H1 (cell line): ENCODE measurements at places on chromosomes 13 and 19.

DNA sequence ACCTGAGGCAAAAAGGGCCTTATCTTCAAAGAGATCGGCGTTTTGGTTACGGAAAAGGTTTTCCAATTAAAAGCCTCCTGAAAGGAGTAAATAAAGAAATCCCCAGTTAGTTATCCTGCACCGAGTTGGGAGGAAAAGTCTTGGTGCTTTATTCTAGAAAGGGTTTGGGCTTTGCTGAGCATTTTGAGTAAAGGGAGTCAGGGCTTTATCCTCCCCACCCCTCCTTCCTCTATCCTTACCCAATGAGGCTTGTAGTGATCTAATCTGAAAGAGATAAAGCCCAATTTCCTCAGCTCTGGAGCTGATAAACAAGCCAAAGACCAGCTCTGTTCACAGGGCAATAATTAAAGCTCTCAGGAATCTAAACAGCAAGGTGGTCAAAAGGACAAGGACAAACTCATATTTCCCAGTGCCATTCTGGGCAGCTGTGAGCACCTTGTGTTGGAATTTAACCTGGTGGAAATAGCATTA lies 188.9 kb upstream of the TSC22D1 start:
- no peak for DNase-seq
- H3K4me1 ChIP-seq, result peaks cover 4% of the 10 kb centered on the region; the same call in 1 of the 2 replicates
- no peak overlapping the region for H3K27ac ChIP-seq
- H3K27me3 ChIP-seq, result no peaks in the 10 kb centered on the region
- no peak overlapping the region for H3K4me3 ChIP-seq
- H3K36me3 ChIP-seq, result no peaks in the 10 kb centered on the region

- no peak overlapping the region for H3K4me3 ChIP-seq
- no peak overlapping the region for H3K27ac ChIP-seq
- DNase-seq, result no peak
- no peaks in the 10 kb centered on the region for H3K4me1 ChIP-seq
These were observed 279.6 kb downstream of the PCDH20 start for GRCh38 chr13:61136093-61136492.

DNA sequence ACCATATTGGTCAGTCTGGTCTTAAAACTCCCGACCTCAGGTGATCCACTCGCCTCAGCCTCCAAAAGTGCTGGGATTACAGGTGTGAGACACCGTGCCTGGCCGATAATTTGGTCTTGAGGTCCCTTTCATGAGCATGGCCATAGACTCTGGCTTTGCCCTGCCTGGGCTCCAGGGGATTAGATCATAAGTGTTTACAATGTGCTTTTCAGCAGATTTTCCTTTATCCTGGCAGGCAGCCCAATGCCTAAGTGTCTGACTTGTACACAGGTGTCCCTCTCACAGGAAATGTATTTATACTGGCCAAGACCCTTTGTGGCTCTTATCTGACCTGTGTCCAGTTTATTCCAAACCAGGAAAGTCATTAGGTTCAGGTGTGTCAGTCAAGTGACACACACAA lies 15.9 kb downstream of the BCAM start:
- no peak for DNase-seq
- peaks cover 1% of the 10 kb centered on the region for H3K27me3 ChIP-seq
- 0 out of 2 replicates have a peak, but pooled peaks cover 3% of the 10 kb centered on the region for H3K4me1 ChIP-seq
- H3K27ac ChIP-seq, result no peak overlapping the region
- H3K4me3 ChIP-seq, result no peak overlapping the region
- no peaks in the 10 kb centered on the region for H3K36me3 ChIP-seq

DNA sequence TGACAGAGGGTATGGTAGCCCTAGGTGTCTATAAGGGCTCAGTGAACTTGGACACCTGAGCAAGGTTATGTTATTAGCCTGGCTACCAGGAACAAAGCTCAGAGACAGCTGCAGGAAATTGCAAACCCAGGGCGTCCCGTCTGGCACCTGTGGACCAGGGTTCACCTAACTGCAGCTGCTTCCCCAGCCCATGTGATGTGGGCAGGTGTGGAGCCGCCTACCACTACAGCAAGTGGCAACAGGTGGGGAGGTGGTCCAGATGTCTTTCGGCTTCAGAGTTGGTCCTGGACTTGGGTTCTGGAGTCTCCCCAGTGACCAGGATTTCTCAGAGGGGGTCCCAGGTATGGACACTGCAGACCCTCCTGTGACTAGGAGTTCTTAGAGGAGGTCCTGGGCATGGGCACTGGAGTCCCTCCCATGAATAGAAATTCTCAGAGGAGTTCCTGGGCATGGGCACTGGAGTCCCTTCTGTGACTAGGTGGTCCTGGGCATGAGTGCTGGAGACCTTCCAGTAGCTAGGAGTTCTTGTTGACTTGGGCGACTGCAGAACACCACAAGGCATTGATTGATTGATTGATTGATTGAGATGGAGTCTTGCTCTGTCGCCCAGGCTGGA lies 25.2 kb downstream of the ACTL9 start:
- H3K4me3 ChIP-seq, result no peak overlapping the region
- H3K27ac ChIP-seq, result no peak overlapping the region
- no peaks in the 10 kb centered on the region for H3K36me3 ChIP-seq
- no peaks in the 10 kb centered on the region for H3K27me3 ChIP-seq

- H3K27ac ChIP-seq, result no peak overlapping the region
- H3K4me3 ChIP-seq, result no peak overlapping the region
- no peaks in the 10 kb centered on the region for H3K36me3 ChIP-seq
These were observed 161.4 kb upstream of the SOX1 start for GRCh38 chr13:111905609-111905945.

DNA sequence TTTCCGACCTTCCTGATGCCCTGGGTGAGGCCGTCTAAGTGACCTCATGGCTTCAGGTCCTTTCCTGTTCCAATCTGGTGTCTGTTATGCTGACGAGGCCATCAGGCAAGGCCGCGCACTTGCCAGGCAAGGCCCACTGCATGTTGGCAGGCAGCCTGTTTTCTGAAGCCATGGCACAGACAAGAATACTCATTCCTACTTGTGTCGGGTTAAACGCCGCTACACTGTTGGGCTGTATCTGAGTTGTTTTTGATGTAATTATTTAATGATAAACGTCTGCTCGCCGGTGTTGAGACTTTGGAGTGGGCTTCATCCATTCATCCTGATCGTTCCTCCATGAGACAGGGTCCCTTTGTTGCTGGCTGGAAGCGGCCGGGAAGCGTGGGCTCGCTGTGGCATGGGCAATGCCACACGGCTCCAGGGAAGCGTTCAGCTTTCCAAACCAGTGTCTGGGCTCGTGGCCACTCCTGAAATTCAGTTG lies 92.1 kb downstream of the ATP11A start:
- H3K4me3 ChIP-seq, result no peak overlapping the region
- no peaks in the 10 kb centered on the region; the same call in 1 of the 2 replicates for H3K36me3 ChIP-seq
- no peak overlapping the region for H3K27ac ChIP-seq
- no peaks in the 10 kb centered on the region for H3K27me3 ChIP-seq

- peaks cover 98% of the 10 kb centered on the region for H3K27me3 ChIP-seq
- H3K4me3 ChIP-seq, result peak overlapping the region; percentile 10; the same call in 1 of the 2 replicates
- no peak overlapping the region for H3K27ac ChIP-seq
- DNase-seq, result no peak
- peaks cover 16% of the 10 kb centered on the region for H3K4me1 ChIP-seq
These were observed 696 bp upstream of the ERFL start for GRCh38 chr19:41928754-41929535.

GRCh38 chr13:106850973-106851650 lies 283.2 kb upstream of the ARGLU1 start:
- H3K36me3 ChIP-seq, result no peaks in the 10 kb centered on the region
- no peak for DNase-seq
- H3K4me1 ChIP-seq, result no peaks in the 10 kb centered on the region
- no peaks in the 10 kb centered on the region for H3K27me3 ChIP-seq

DNA sequence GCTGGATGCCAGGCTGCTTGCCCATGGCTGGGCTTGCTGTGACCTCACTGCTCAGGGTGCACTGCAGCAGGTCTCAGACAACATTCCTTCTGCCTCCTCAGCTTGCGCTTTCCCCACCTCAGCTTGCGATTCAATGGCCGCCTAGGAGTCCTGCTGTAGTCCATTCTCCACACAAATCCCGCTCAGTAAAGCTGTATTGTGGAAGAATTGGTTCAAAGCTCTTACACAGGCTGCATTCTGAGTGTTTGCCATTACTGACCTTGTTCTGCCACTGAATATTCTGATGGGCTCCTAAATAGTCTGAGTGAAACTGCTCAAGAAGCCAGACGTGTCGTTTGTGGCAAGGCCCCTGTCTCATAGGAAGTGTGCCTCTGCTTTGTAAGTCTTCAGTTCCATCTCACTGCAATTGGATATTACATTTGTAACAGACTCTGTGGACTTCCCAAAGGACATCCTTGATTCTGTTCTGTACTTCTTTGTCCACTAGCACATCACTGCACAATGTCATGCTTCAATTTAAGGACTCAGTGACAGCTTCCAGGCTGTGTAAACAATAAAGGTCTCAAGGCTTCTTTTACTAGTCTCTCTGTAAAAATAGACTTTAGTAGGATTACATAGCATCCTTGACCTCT lies 49.8 kb downstream of the KATNAL1 start:
- peaks cover 8% of the 10 kb centered on the region for H3K4me1 ChIP-seq
- no peaks in the 10 kb centered on the region for H3K36me3 ChIP-seq
- H3K4me3 ChIP-seq, result no peak overlapping the region
- DNase-seq, result peak; percentile 47
- H3K27me3 ChIP-seq, result no peaks in the 10 kb centered on the region

DNA sequence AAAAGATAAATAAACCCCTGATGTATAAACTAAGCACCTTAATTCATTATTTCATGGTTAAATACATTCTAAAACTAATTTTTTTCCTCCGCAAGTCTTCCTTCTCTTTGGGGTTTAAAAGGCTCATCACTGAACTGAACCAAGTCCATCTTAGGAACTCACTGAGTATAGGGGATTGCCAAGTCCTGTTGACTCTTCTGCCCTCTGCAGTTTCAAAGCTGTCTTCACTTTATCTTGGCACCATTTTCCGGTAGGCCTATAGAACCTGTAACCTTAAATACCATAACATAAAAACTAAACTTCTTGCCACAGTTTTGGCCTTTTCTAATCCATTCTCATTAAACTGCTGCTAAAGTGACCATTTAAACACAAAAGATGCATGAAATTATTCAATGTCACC lies 66.5 kb upstream of the USPL1 start:
- no peaks in the 10 kb centered on the region for H3K36me3 ChIP-seq
- no peak for DNase-seq
- H3K27ac ChIP-seq, result no peak overlapping the region
- H3K27me3 ChIP-seq, result no peaks in the 10 kb centered on the region
- no peak overlapping the region for H3K4me3 ChIP-seq
- no peaks in the 10 kb centered on the region for H3K4me1 ChIP-seq

- DNase-seq, result no peak
- no peak overlapping the region for H3K27ac ChIP-seq
- no peak overlapping the region for H3K4me3 ChIP-seq
- peaks cover 5% of the 10 kb centered on the region; the same call in 1 of the 2 replicates for H3K4me1 ChIP-seq
These were observed 2.7 kb upstream of the RASAL3 start for GRCh38 chr19:15466851-15467733.

- no peak for DNase-seq
- H3K4me1 ChIP-seq, result no peaks in the 10 kb centered on the region
- H3K27ac ChIP-seq, result no peak overlapping the region
- no peaks in the 10 kb centered on the region for H3K27me3 ChIP-seq
- H3K36me3 ChIP-seq, result no peaks in the 10 kb centered on the region
- H3K4me3 ChIP-seq, result no peak overlapping the region
These were observed 10.3 kb downstream of the AKT2 start for GRCh38 chr19:40274585-40275544.

DNA sequence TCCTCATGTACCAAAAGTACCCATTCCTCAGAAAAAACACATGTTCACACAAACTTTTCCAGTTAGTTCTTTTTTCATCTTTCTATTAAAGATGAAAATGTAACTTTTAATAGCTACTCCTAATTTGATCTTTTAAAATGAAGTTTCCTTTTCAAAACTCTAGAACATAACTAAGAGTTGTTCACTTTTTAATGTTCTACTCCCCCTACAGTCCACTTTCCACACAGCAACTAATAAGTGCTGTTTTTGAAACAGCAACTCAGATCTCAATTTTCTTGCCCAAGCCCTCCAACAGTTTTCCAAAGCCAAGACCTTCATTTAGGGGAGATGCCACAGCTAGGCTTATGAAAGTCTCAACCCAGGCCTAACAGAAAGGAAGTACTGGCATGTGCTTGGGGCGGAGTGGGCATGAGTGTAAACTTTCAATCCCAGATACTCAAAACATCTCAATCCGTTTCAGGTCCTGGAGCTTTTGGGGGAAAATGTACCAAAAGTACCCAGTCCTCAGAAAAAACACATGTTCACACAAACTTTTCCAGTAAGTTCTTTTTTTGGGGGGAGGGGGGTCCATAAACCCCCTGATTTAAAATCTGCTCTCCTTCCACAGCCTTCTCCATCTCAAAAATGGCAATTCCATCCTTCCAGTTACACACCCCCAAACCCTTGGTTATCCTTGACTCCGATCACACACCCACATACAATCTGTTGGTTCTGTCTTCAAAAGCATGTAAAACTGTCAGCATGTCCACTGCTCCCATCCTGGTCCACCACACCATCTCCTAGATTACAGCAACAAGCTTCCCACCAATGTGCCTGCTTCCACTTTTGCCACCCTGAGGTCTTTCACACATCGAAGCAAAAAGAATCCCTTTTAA lies 2.0 kb downstream of the FBL start:
- H3K4me1 ChIP-seq, result peaks cover 7% of the 10 kb centered on the region
- H3K27me3 ChIP-seq, result no peaks in the 10 kb centered on the region

DNA sequence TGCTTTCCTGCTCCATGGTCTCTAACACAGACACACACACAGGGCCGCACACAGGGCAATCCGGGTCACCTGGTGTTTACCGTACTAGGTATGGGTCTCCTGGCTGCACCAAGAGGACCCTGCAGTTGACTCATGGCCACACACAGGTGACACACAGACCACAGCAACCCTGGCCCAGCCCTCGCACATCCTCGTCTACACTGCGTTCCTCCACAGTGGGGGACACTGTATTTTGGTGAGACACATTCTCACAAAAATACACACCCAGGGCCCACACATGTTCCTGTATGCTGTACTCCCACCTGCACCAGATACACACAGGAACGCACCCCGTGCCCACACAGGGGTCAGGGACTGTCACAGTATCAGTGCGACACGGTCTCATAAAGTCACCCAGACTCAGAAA lies 12.8 kb downstream of the PDE4A start:
- no peak for DNase-seq
- H3K36me3 ChIP-seq, result no peaks in the 10 kb centered on the region
- H3K4me3 ChIP-seq, result no peak overlapping the region
- H3K27ac ChIP-seq, result no peak overlapping the region

DNA sequence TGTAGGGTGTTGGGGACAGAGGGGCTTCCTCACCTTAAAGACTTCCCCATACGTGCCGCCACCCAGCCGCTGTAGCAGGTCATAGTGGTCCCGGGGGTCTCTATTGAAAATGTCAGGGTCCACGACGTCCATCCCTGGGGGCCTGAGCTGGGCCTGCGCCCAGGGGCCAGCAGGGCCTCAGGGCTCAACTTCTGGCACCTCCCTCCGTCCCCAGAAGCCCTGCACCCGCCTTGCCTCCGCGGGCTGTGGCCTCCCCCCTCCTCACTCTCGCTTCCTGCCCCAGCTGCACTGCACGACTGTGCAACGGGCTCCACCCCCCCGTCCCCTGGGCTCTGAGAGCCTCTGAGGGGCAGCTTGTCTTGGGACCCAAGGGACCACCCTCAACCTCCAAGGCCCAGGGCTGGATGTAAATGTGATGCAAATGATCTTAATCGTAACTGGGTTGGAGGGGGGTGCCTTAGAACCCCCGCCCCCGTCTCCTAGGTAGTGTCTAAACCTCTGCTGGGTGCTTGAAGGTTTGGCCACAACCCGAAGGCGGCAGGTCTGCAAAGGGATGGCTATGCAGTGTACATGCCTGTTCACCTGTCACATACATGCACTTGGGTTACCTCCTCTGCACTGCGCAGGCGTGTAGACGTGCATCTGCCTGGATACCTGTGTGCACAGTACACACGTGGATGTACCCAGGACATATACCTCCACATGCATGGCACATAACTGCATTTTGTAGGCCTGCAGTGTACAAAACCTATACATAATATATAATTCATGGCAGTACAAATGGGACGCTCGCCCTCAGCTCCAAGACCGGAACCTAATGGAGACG lies at the start of gene MAP4K1:
TSS of gene MAP4K1 (minus strand) at position 190 of the 826 bp plus-strand sequence. CDS start at position 132, 58 bp downstream.
- peak within 1 kb of the TSS; percentile 99 for H3K4me3 ChIP-seq
- DNase-seq, result no peak
- peaks cover 9% of the 10 kb centered on the region for H3K36me3 ChIP-seq
